PC-9 (cell line): ENCODE measurements at places on chromosomes 7 and 10. TPM values are rescaled to one million over a fixed set of nuclear protein-coding genes. Genes with fewer than 3 reads are reported as not detected.

OR2A5 gene
- not detected in 2 replicates for total RNA-seq

GRCh38 chr10:121444520-121445165, 153.6 kb downstream of the FGFR2 start:
- DNase-seq, result no peak

DNA sequence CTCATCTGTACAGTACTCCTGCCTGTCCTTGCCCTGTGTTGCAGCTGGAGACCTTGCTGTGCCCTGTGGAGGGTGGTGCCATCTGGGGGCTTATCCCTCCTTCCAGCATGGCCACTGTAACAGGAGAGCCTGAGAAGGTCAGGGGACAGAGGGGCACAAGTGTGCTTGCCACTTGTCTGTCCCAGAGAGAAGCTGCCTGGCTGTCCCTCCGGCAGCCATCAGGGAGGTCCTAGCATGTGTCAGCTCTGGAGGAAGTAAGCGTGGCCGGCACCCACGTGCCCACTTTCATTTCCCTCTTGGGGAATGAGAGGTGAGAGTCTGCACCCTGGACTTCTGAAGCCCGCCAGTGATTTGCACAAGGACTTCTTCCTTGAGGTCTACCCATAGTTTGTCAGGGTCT, 97.0 kb upstream of the PPIF start:
- no peak for DNase-seq

DNA sequence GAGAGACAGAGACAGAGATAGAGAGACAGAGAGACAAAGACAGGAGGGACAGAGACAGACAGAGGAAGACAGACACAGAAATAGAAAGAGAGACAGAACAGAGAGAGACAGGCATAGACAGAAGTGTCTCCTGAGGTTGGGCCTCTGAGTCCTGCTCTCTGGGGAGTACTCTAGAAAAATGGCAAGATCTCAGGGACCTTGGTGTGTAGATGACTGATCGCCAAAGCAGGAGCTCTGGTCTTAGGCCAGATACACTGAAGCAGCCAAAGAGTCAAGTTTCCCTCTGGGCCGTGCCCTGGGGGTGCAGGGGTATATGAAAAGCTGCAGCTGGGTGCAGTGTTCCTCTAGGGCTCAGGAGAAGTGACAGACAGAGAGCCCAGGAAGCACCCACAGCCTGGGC, 176.6 kb upstream of the TNS3 start:
- DNase-seq, result no peak

SPDYE1 gene
- total RNA-seq, result not detected in 2 replicates

DNA sequence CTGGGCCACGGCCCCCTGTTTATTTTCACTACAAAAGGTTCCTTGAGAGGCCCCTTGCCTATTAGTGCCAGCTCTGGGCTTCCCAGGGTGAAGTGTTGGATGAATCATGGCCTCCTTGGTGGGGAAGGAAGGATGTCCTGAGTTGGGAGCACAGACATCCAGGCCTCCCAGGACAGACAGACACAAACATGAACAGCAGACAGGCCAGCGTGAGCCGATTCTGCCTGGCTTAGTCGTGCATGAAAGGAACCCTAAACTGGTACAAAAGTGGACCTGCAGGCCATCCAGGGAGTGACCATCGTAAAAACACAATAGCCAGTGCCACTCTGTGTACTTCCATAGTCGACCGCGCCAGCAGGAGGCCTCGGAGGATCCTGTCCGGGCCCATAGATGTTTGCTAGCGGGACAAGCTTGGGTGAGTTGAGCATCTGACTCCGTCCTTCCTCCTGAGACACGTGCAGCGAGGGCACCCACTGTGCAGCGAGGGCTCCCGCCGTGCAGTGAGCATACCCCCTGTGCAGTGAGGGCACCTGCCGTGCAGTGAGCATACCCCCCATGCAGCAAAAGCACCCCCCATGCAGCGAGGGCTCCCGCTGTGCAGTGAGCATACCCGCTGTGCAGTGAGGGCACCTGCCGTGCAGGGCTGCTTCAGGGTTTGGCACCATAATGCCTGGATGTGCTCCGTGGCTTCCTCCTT, 51.3 kb upstream of the PRKAR1B start:
- no peak for DNase-seq

UNCX gene
- total RNA-seq, result not detected in 2 replicates

ABCF2 gene
- 45.8 and 49.4 TPM in 2 replicates for total RNA-seq

DNA sequence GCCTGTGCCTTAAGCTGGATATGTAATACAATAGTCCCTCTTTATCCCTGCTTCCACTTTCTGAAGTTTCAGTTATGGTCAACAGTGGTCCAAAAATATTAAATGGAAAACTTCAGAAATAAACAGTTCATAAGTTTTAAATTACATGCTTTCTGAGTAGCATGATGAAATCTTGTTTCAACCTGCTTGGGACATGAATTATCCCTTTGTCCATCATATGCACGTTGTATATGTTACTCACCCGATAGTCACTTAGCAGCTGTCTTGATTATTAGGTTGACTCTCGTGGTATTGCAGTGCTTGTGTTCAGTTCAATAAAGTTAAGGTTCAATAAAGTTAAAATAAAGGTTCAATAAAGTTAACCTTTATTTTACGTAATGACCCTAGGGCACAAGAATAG, 25.5 kb downstream of the C1GALT1 start:
- DNase-seq, result no peak

EXOSC1 gene
- total RNA-seq, result 25.4 and 27.0 TPM in 2 replicates

DNA sequence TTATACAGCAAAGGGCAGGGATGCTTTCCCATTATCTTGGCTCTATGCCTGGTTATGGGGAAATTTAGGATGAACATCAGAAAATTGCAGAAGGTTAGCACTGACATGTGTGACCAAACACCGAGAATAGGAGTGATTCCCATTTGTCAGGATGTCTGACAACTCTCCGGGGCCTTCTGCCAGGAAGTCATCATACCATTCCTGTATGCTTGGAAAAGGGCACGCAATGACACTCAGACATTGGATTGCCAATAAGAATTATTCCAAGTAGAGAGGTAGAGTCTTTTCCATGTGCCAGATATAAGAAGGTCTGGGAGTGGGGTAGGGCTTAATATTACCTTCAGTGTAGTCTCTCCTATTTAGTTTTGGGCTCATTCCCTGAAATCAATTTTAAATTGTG, 82.3 kb downstream of the MTPN start:
- no peak for DNase-seq

DNA sequence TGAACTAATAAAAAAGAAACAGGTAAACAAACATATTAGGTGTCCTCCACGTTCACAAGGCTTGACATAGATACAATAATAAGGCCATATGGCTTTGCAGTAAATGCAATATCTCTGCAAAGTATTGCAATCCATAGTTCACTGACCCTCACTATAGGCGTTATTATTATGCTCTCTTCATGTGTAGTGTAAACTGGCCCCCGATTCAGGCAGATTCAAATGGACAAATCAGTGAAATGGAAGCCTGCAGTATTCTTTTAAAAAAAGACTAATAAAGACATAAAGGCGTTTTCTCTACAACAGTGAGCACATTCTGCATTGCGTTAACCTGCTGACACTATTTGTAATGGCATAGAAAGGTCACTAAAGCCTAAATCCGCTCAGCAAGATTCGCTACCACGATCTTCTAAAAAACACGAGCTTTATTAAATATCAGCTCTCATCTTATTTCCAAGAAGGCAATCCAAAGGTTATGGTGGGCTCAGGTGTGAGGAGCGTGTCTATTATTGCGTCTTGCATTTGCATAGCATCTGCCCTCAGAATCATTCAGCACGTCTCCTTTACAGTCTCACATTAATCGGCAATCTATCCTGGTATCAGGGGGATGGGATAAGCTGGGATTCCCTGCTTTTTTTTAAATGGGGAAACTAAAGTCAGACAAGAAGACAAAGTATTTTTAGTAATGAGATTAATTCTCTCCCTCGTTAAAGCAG, 36.2 kb downstream of the FRMD4A start:
- no peak for DNase-seq
